ENCODE measurements at places on chromosomes 3 and 15.

DNA sequence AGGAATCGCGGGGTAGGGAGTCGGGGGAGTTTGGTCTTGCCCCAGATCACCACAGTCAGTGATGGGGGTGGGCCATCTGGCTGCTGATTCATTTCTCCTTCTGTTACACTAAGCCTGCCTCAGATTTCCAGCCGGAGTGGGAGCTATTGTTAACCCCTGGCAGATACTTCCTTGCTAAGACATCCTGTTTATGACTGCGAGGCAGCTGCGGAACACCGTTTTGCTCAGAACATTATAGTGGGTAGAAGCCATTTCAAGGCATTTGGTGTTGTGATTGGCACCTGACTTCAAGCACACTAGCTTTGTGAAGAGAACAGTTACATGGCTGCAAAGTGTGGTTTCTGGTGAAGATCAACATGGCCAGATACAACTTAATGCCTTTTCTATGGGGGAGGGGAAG, 73.8 kb downstream of the FLNB start:
- peak; percentile 88 for DNase-seq

DNA sequence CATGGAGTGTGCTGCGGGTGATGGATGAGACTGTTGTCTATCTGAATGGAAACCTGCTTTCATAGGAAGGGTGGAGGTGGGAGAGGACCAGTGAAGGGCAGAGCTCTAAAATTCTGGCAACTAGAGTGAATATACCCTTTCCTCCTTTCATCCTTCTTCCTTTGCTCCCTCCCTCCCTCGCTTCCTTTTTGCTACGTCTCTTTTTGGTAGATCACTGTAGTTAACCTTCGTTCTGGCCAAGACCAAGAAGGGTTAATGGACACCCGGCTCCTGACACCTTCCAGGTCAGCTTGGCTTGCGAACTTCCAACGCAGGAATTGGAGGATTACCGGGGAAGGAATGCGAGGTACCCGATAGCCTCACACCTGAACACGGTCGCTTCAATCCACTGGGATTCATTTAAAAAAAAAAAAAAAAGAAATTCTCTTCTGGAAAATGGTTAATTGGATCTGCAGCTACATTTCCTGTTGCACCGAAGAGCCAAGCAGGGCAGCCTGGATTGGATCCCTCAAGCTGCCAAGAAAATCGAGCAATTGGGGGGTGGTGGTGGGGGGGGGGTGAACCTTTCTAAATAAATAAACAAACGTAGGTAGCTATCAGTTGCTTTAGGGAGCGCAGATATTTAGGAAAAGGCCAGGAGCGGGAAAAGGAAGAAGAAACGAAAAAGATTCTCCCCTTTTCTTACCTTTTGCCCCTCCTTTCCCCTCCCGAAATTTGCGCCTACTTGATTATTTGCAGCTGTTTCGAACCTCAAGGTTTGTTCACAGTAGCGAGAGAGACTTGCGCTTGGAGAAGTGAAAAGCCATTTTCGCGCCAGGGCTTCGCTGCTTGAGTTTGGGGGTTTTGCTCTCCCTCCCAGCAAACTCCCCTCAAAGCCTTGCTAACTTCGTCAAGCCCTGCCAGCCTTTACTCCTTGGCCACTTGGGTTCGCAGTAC, 9.5 kb upstream of the NR2F2 start:
- DNase-seq = peak; percentile 6

GRCh38 chr3:149215515-149215914, 6.1 kb downstream of the CP start:
- peak; percentile 50 for DNase-seq

DNA sequence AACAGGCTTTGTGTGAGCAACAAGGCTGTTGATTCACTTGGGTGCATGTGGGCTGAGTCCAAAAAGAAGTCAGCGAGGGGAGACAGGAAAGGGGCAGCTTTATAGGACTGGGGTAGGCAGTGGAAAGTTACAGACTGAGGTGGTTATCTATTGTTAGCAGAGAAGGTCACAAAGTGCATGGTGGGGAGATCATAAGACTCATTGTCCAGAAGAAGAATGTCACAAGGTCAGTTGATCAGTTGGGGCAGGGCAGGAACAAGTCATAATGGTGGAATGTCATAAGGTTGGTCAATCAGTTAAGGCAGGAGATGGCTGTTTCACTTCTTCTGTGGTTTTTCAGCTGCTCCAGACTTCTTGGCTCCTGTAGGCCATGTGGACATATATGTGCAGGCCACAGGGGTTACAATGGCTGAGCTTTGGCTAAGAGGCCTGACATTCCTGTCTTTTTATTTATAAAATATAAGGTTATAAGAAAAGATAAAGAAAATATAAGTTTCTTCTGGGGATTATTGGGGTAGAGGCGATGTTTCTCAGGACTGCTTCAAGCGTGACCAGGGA, 69.5 kb upstream of the SNTN start:
- no peak for DNase-seq

- no peak for DNase-seq
Measured at GRCh38 chr3:127457546-127458145, 132.9 kb downstream of the TPRA1 start.

DNA sequence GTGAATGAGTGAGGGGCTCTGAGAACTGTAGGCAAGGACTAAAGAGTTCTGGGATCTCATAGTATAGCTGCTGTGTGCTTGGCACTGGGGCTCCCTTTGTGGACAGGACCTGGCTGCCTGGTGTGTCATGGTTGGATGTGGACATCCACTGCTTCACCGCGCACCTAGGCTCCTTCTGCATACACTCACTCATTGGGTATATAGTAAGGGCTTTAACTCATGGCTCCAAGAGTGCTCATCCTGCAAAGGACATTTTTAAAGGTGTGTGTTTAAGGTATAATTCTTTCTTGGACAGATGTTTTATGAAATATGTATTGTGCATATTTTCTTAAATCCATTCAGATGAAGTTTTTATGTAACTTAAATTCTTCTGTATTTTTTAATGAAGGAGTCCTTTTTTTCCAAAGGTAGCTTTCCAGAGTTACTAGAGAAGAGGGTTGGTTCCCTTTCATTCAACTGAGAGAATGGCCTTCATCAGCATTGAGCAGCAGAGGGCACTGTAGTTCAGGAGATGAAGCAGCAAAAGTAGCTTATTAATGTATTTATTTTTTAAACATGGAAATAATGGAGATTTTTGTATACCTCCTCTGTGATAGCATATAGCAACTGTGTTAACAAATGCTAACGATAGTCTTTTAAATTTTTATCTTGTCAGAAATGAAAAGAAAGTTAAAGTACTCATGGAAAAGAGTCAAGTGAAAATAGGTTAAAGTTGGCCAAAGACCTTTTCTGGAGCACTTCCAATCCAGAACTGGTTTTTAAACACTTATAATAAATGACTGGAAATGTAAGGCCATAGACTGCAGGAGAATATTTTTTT, 25.2 kb downstream of the OXNAD1 start:
- DNase-seq = peak; percentile 65

GRCh38 chr3:48563382-48563918, at the start of gene UCN2:
UCN2 (minus strand) TSS chr3:48563781; CDS start chr3:48563124, 657 bp downstream.
- DNase-seq = peak; percentile 51

DNA sequence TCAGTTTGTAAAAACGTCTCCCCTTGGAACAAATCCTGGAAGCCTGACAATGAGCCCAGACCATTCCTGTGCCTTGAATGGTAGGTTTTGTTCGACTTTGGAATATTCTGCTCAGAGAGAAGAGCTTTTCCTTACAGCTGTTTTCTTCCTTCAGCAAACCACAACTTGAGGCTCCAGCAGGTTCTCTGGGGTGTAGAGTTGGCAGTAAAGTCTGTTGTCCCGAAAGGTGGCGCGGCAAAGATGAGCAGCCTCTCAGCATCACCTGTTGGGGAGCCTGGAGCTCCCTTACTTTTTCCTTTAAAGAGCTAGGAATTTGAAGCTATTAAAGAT, 65.4 kb downstream of the BOC start:
- DNase-seq = no peak

- no peak for DNase-seq
Measured at GRCh38 chr3:160808838-160809237, 52.8 kb downstream of the PPM1L start.

DNA sequence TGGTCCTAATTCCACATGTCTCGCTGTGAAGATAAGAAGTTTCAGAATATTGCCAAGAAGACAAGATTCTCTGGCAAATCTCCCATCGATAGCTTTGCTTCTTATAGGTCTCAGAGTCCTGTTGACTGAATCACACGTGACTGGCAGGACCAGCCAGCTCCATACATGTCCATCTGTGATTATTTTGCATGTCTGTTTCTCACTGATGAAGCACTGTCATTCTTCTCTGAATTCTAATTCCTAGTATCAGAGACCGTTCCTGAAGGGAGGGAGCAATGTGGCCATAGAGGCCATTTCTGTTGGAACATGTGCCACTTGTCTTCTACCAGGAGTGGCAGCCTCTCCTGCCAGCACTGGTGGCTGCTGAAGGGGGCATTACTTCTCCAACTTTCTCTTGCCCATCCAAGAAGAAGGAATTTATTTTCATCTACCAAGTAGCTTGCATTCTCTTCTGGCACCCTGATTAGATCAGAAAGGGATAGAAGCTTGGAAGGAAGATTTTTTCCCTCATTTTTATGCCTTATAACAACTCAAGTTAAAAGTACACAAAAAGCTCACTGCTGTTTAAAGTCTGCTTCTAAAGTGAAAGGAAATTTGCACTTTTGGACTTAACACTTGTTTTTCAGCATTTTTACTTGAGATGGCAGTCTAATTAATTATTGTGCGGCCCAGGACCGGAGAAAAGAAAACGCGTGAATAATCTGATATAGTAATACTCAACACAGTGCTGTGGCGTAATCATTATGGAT, 115.8 kb downstream of the IQCH start:
- no peak for DNase-seq

DNA sequence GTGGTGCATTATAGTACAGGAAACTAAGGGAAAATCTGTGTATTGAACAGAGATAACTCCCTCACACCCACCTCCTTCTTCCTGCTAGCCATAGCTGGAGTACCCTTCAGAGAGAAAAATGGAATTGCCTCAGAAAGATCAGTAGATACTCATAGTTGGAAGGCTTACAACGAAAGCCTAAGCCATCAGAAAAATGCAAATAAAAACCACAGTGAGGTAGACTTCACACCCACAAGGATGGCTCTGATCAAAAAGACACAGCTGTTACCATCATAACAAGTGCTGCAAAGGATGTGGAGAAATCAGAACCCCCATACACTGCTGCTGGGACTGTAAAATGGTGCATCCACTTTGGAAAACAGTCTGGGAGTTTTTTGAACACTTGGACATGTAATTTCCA, 7.4 kb upstream of the DLG1 start:
- peak; percentile 75 for DNase-seq

DNA sequence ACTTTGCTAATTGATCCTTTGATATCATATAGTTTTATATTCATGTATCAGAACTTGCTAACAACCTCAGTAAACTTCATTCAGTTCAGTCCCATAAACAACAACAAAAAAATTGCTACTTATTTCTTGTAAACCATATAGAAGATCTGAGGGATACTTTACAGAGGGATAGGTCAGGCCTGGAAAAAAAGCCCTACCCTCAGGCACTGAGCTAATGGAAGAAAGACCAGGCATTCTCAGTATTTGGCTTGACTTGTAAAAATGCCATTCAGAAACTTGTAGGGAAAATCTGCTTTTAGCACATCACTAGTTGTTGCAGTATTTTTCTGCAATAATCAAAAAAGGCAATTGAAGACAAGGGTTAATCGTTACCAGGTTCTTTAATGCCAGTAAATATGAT, 33.1 kb downstream of the ARMC8 start:
- DNase-seq = no peak

DNA sequence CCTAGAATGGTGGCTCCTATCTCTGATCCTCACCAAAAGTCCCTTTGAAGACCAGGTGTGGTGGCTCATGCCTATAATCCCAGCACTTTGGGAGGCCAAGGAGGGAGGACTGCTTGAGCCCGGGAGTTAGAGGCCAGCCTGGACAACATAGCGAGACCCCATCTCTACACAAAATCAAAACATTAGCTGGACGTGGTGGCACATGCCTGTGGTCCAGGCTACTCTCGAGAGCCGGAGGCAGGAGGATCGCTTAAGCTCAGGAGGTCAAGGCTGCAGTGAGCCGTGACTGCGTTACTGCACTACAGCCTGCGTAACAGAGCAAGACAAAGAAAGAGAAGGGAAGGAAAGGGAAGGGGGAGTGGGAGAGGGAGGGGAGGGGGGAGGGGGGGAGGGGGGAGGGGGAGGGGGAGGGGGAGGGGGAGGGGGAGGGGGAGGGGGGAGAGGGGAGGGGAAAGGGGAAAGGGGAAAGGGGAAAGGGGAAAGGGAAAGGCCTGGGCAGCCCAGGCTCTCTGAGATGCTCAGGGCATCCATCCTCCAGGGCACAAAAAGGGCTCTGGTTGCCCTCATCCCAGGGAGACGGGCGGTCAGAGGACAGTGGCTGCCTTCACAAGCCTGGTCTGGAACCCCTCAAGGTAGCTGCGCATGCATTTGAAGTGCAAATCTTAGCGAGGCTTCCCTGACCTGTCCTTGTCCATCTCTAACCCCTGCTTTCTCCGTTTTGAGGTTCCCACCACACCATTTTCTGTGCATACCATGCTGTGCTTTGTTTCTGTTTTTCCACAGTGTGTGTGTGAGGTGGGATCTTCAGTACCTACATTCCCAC, 76.1 kb downstream of the LDHAL6B start:
- DNase-seq = no peak

GRCh38 chr3:123395235-123395634, 53.7 kb downstream of the ADCY5 start:
- no peak for DNase-seq

- peak; percentile 69 for DNase-seq
Measured at GRCh38 chr15:48858401-48858800, 19.5 kb upstream of the EID1 start.

GRCh38 chr3:34483311-34483887, 685.0 kb downstream of the PDCD6IP start:
- no peak for DNase-seq

- no peak for DNase-seq
Measured at GRCh38 chr3:37383323-37383722, 208.9 kb upstream of the LRRFIP2 start.

DNA sequence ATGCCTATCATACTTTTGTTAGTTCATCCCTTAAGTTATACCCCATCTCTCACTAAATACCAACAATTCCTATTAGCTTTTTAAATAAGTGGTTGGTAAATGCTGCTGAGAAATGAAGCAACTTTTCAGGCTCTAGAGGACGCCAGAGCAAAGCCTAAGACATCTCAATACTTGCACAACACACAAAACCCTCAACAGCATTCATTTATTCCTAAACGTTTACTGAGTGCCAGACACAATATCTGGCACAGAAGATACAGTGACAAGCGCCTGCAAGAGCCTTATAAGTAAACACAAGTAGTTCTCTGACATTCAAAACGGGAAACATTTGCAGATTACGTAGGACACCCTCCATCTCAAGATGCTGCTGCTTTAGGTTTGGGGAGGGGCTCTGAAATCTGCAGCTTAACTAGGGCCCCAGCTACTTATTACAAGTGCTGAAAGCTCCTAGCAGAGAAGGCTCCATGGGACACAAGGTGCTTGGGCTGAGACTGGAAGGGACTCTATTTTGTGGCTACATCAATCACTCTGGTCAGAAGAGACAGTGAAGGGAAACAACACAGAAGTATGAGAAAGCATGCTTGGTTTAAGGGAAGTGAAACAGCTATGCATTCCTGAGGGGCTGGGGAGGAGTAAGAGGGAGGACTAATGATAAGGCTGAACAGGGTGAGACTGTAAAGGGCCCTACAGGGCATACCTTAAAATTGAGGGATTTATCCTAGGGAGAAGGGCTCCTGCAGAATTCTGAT, 311.3 kb downstream of the PLCL2 start:
- DNase-seq = peak; percentile 68

- DNase-seq = no peak
Measured at GRCh38 chr15:26644948-26645347, 127.9 kb downstream of the GABRB3 start.

All from mesenchymal stem cell (in vitro differentiated cells and primary cell).